ENCODE measurements at places on chromosomes 7 and 10. TPM values are rescaled to one million over a fixed set of nuclear protein-coding genes. Genes with fewer than 3 reads are reported as not detected.

- no peak for DNase-seq
Observed at GRCh38 chr7:37713613-37714012, 30.0 kb downstream of the GPR141 start.

- peak; percentile 94 for DNase-seq
Observed at GRCh38 chr10:56319386-56319785, 41.7 kb downstream of the ZWINT start.

DNA sequence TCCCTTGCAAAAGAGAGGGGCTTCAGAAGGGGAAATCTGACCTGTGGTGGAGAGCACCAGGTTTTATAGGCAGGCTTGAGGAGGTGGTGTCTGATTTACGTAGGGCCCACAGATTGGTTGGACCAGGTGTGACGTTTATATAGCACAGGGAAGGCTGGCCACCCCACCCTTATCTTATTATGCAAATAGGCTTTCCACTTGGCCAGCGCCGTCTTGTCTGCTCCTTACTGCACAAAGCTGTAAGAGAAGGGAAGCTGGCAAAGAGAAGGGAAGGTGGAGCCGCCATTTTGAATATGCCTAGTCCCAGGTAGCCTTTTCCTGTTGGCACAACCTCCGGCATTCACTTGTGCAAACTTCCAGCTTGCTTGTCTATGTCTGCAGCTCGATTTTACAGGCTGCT lies 221.4 kb downstream of the GATA3 start:
- DNase-seq, result no peak

- DNase-seq, result no peak
Observed at GRCh38 chr7:135802697-135803096, 54.1 kb upstream of the FAM180A start.

GRCh38 chr7:123792547-123792946 lies 43.7 kb upstream of the WASL start:
- DNase-seq, result no peak

DNA sequence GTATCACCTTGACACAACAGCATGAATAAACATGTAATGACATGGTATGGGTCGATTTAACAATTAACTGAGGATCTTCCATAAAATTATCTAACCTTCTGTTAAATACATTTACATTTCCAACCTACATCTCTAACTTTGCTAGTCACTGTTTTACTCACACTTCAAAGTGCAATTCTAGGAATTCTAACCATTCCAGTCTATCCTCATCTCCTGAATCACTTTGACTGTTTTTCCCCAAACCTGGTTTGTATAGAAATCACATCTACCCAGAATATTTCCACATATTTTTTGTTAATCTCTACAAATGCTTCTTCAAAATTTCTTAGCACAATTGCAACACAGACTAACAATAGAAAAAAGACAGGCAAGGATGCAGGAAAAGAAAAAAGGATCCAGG lies 6.2 kb downstream of the ABI1 start:
- DNase-seq, result peak; percentile 18

GRCh38 chr7:76346097-76346496 lies 12.7 kb downstream of the YWHAG start:
- no peak for DNase-seq

DNA sequence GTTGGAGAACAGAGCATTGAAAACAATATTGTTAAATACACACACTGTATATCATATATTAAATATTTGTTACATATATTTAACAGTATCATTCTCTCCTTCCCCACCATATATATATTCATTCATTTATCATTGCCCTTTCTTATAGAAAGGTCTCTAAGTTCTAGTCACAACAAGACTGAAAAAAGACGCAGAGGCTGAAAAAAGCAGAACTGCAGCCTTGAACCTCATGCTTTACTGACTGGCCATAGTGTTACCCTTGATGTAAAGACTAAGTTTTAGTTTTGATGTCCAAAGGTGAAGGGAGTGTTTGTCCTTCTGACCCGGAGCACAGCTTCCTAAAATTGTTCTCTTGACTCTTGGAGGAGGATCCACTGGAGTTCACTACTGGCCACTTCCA lies 247.9 kb downstream of the PTEN start:
- no peak for DNase-seq

DNA sequence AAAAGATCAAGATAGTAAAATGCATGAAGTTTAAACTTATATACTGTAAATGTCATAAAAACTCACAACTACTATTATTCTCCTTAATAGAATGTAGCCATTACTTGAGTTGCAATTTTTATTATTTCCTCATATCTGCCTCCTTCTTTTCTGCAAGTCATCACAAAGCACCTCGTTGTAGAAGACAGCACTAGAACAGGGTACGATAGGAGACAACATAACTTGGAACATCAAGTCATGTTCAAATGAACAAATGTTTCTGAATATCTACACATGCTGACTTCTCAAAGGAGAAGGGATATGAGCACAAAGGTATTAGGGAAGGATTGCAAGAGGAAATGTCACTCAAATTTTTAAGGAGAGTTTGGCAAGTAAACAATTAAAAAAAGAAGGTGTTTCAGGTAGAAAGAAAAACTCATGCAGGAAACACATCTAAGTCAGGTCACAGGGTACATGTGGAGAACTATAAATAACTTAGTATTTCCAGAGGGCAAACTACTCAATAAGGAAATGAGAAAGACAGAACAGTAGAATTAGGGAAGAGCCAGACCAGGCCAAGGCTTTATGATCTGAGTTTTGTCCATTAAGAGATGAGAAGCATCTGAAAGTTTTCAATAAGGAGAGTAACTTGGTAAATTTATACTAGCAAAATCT lies 186.7 kb downstream of the CRPPA start:
- no peak for DNase-seq

DNA sequence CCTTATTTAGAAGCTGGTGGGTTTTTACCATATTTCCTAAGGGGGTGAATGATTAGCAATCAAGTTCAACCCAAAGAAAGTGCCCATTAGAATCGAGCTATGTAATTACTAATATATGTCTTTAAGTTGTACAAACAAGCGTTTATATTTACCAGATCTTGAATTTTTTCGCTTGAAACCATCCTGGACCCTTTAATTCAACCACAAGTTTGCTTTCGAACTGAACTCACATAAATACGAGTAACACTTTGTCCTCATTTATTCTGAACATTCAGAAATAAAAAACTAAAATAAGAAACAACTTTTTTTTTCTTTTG lies 1.5 kb downstream of the SRI start:
- DNase-seq, result no peak

GRCh38 chr10:121578298-121578697 lies 19.9 kb downstream of the FGFR2 start:
- no peak for DNase-seq

- no peak for DNase-seq
Observed at GRCh38 chr7:115558161-115558560, 472.4 kb downstream of the TFEC start.

- no peak for DNase-seq
Observed at GRCh38 chr10:6117711-6118110, 28.9 kb downstream of the RBM17 start.

DNA sequence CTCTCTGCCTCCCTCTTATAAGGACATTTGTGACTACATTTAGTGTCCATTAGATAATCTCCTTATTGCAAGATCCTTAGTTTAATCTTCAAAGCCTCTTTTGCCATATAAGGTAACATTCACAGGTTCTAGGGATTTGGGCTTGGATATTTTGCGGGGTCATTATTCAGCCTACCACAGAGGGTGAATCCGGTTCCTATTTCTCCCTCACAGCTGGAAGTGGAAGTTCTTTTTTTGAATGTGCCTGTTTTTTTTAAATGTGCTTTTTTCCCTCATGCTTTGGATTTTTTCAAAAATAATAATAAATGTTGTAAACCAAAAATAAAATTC lies 17.1 kb upstream of the FAM221A start:
- DNase-seq, result no peak

DNA sequence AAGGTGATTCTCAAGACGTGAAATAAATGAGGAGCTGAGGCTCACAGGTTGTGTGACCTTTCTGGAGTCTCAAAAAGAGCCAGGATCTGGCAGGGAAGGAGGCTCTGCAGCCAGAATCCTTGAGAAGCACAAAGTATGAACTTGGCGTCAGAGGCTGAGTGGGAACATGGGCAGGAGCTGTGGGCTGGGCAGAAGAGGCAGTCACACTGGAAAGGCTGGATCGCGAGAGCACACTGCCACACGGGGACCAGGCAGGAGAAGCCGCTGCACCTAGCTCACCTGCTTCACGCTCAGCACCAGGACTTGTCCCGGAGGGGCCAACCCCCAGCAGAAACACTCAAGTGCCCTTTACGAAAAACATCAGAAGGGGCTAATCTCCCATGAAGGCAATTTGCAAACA lies 535.0 kb downstream of the TNS3 start:
- DNase-seq, result no peak

GRCh38 chr10:32077896-32078485 lies 21.8 kb upstream of the KIF5B start:
- DNase-seq, result peak; percentile 68

- DNase-seq, result peak; percentile 64
Observed at GRCh38 chr7:130486954-130487436, 4.9 kb upstream of the MEST start.

DNA sequence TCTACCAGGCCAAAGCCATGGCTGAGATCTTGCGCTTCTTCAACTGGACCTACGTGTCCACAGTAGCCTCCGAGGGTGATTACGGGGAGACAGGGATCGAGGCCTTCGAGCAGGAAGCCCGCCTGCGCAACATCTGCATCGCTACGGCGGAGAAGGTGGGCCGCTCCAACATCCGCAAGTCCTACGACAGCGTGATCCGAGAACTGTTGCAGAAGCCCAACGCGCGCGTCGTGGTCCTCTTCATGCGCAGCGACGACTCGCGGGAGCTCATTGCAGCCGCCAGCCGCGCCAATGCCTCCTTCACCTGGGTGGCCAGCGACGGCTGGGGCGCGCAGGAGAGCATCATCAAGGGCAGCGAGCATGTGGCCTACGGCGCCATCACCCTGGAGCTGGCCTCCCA lies 142.7 kb downstream of the GRM3 start:
- no peak for DNase-seq

- peak; percentile 63 for DNase-seq
Observed at GRCh38 chr10:14476641-14477407, 146.1 kb upstream of the FRMD4A start.

DNA sequence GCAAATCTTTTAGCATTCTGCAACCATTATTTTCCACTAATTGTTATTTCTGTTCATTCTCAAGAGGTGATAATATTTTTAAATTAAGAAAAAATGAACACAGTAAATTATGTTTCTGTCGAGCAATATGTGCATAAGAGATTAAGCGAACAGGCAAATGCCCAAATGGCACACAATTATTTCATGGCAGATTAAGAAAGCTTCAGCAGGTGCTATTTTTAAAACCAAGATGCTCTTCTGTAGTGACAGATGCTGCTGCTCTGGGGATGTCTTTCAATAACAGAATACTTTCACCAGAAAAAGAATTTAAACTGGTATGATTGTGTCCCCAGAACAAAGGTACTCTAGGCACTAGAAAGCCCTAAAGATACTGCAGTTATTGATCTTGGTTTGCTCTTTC lies 412.7 kb upstream of the SORCS1 start:
- DNase-seq, result no peak

- DNase-seq, result no peak
Observed at GRCh38 chr10:114034923-114035645, 8.6 kb upstream of the ADRB1 start.

GRCh38 chr10:103547391-103547946 lies 54.0 kb downstream of the NEURL1 start:
- DNase-seq, result no peak

DNA sequence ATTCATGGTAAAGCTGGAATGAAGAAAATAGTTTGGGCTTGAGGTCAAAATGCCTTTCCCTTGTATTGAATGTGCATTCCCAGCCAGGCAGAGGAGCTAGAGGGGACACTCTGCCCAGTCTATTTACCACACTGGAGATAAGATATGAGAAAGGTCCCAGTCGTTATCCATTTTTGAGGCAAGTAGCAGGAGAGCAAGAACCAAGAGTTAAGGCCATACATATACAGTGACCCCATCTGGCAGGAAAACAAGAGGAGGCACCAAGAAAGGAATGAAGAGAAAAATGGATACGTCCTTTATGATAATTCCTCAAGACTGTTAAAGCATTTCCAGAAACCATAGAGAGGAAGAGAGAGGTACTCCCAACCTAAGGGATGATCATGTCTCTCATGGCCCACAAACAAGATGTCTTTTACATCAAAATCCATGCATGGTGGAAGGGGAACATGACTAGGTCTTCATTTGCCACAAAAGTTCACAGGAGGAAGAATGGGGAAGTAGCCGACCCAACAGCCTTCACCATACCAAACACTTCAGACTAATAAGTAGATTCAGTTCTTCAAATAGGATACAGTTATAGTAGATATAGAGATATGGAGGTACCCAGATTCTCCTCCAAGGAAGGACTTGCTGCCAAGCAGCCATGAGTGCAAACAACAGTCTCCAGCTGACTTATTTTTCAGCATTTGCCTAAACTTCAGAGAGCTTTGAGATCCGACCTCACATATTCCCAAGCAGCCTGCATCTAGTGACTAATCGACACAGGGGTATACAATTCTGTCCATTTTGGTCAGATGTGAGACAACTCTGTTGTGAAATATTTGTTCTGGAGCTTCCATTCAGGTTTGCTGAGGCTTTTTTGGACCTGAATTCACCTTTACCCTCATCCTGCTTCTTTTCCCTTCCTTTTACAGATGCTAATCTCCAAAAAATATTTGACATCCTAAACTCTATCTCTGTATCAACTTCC lies 61.1 kb upstream of the CCDC71L start:
- no peak for DNase-seq

GRCh38 chr7:154096-154799 lies 38.1 kb upstream of the FAM20C start:
- DNase-seq, result no peak

- no peak for DNase-seq
Observed at GRCh38 chr7:154480817-154481216, 428.6 kb downstream of the DPP6 start.

GRCh38 chr10:122659651-122660050 lies 40.0 kb downstream of the C10orf120 start:
- no peak for DNase-seq

GRCh38 chr10:62193479-62193878 lies 75.2 kb downstream of the RTKN2 start:
- no peak for DNase-seq

STEAP2 gene
- total RNA-seq, result 6.1 TPM

VENTX gene
- not detected for total RNA-seq

VIPR2 gene
- not detected for total RNA-seq

SEC31B gene
- total RNA-seq, result 1.4 TPM

PNLIPRP2 gene
- total RNA-seq, result not detected

SNCG gene
- 1.7 TPM for total RNA-seq

SLC13A4 gene
- total RNA-seq, result 0.14 TPM

NANOS1 gene
- total RNA-seq, result 0.78 TPM

CCDC201 gene
- not detected for total RNA-seq

C10orf95 gene
- total RNA-seq, result 0.48 TPM

CELF2 gene
- 11.1 TPM for total RNA-seq

ATP6V0A4 gene
- total RNA-seq, result 0.25 TPM

MCU gene
- total RNA-seq, result 34.1 TPM

NSUN5 gene
- 34.0 TPM for total RNA-seq

MPP7 gene
- total RNA-seq, result 5.1 TPM

TMEM140 gene
- not detected for total RNA-seq

ZPBP gene
- not detected for total RNA-seq
